ENCODE measurements at places on chromosomes 4 and X.

DNA sequence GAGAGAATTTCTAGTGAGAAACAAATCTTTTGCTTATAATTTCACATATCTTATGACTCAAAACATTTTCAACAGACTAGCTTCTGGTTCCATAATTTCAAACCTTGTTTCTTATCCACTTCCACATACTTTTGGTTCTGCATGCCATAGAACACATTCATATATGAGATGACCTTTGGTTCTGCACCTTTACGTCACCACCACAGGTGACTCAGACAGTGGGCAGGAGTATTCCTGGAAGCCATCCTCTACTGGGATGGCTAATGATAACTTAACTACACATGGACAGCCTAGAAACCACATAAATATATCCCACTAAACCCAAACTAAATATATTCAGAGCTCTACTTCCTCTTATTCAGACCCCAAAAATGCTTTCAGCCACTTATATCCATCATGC is 133.3 kb downstream of the DCK start:
- no peak for DNase-seq

DNA sequence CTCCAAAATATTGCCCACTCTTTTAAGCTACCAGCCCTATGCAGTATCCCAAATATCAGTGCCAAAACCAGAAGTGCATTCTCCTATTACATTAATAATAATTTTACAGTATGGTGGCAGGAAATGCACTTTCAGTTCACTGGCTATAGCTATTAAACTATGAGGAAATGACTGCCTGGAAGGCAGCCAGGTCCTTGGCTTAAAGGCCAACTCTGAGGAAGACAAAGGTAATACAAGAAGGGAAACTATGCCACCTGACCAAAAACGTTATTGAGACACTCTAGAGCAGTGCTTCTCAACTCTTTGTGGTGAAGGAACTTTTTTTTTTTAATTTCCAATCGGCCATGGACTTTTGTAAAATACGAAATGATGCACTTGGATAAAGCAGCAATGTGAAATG is 133.6 kb upstream of the VAMP7 start:
- no peak for DNase-seq

- no peak for DNase-seq
These were observed 152.3 kb downstream of the WDFY3 start for GRCh38 chr4:84814094-84814750.

- no peak for DNase-seq
These were observed 876 bp downstream of the MPP1 start for GRCh38 chrX:154804261-154804956.

DNA sequence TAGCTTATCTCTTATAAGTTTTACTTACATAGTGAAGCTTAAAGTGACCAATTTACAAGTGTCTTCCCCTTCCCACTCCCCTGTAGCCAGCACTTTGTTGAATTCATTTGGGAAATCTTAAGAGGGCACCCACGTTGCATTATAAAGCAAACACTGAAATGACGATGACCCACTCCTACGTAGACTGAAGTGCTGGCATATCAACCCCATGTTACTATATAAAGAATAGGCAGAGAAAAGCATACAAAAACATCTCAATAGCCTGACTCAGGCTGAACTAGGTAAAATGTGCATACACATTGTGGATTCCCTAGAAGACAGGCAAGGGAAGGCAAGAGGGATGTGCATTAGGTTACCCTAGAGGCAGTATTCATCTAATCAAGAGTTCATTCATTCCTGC is 313.4 kb downstream of the TENM3 start:
- no peak for DNase-seq

- DNase-seq: peak; percentile 41
These were observed 103.6 kb downstream of the UCHL1 start for GRCh38 chr4:41360214-41360920.
